ENCODE measurements at places on chromosomes 2 and 18. TPM values are rescaled to one million over a fixed set of nuclear protein-coding genes. Genes with fewer than 3 reads are reported as not detected.
A peak's percentile ranks its signal among the peaks of the same experiment; 100 is the strongest.

DNA sequence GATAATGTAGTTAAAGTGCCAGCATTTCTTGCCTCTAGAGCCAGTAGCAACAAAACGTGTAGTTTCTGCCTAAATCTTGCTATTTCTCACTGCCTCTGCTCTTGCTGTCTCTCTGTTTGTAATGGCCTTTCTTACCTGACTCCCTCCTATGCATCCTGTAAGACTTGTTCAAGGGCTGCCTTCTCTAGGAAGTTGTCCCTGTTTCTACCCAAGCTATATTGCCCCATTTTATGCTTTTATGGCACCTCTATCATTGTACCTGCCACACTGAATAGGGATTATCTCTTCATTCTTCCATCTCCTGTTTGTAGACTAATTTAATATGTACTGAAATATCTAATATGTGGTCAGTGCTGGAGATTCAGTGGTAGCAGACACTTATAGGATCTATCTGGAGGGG lies 49.2 kb downstream of the PLCL1 start:
- no peak for DNase-seq

- no peak for DNase-seq
Measured at GRCh38 chr18:74266161-74266560, 25.6 kb downstream of the CYB5A start.

DNA sequence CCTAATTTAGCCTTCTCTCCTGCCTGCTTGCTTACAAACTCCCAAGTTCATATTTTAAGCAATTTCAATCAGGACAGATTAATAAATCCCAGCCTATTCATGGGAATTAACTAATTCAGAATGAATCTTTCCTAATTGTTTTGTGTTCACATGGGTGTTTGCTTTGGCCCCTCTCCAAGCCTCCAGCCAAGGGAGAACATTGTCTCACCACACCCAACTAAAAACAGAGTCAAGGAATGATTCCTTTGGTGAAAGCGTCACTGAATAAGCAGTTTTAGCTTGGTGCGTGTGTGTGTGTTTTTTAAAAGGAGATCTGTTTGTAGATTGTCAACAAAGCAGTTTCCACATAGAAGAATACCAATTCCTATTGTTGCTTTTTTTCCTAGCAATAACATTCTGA lies 43.0 kb upstream of the DSG1 start:
- DNase-seq: peak; percentile 21

GRCh38 chr18:5973099-5973498 lies 77.8 kb upstream of the TMEM200C start:
- DNase-seq: no peak

The AKAIN1 gene
- polyA plus RNA-seq: not detected

The UGT1A6 gene
- polyA plus RNA-seq: not detected
